Hindlimb muscle (tissue), 1 donor: ENCODE measurements at places on chromosomes 16 and 17. TPM values are rescaled to one million over a fixed set of nuclear protein-coding genes. Genes with fewer than 3 reads are reported as not detected.
A peak's percentile ranks its signal among the peaks of the same experiment; 100 is the strongest.

DNA sequence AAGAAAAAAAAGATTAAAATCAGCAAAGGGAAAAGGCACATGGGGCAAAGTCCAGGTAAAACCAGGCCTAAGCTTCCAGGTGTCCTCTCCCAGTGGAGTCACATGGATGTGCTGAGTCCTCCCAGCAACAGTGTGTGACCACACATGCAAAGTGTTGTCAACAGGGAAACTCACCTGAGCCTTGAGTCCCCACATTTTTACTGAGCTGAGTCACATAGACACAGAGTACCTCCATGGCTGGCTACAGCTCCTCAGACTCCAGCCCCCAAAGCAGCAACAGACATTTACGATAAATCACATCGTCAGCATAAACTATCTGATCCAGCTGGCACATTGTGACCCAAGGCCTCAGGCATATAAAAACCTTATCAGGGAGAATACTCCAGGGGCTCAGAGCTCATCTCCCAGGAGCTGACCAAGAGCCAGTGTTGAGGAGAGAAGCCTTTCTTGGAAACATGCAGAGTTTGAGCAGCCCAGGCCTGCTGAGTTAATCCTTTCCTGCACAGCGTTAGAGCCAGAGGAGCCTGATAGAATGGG is 20.5 kb downstream of the ERCC4 start:
- no peak for DNase-seq

The JMJD8 gene
- polyA plus RNA-seq, result 33.9 TPM

GRCh38 chr16:50152351-50152806 is 727 bp upstream of the TENT4B start:
- DNase-seq, result no peak

DNA sequence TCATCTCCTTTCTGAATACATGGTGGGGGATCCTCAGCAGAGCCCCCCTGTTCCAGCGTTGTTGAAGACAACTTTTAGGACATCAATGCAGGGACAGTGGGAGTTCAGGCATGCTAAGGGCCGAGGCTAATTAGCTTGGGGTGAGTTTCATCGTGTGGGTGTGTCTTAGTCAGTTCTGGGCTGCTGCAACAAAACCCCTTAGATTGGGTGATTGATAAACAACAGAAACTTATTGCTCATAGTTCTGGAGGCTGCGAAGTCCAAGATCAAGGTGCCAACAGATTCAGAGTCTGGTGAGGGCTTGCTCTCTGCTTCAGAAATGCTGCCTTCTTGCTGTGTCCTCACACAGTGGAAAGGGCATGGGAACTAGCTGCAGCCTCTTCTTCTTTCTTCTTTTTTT is 214.0 kb downstream of the NTN1 start:
- DNase-seq, result no peak

The SRL gene
- 671 TPM for polyA plus RNA-seq

DNA sequence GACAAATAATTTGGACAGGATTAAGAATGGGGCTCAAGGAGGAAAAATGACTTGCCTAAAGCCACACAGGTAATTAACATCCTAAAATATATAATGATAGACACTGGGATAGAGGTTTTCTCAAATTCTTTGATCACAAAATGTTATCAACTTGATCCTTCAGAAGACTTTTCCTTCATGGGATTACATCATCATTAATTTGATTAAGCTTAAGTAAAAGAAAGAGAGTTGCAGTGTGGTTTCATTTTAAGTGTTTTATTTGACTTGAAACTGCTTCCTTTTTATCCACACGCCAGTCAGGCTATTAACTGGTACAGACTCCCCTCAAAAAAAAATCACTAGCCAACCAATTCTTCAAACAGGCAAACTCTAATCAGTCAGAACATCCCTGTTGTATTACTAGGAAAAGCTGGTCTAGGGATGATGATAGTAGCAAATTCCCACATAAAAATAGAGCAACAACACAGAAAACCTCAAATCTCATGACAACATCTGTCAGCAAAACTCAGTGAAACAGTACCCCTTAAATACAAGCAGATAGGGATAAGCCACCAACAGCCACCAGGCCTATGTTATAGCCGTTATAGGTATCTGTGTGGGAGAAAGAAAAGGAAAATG is 32.5 kb downstream of the AKAP10 start:
- no peak for DNase-seq

The WFDC1 gene
- polyA plus RNA-seq, result 1.1 TPM

DNA sequence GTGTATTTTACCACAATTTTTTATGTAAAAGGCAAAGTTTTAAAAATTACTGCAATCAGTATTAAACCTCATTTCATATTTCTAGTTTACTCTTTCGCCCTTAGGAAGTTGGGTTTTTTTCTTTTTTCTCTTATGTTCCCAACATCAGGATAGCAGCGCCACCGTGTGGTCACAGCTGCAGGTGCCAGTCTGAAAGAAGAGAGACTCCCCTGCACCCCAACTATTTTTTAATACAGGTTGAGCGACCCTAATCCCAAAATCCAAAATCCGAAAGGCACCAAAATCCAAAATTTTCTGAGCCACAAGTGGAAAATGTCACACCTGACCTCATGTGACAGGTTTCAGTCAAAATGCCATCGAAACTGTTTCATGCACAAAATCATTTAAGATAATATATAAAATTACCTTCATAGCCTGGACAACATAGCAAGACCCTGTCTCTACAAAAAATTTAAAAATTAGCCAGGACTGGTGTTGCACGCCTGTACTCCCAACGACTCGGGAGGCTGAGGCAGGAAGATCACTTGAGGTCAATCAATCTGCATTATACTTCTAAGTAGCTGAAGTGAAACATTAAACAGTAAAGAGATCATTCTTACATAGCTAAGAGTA is 21.8 kb upstream of the ASGR2 start:
- peak; percentile 71 for DNase-seq

The KRTAP4-3 gene
- polyA plus RNA-seq, result not detected

GRCh38 chr17:50129728-50130558 is at the start of gene SAMD14:
SAMD14 (minus strand) TSS chr17:50130160; CDS start chr17:50124959, 5,201 bp downstream.
- no peak for DNase-seq

- DNase-seq, result no peak
These were observed 22.9 kb downstream of the CHCT1 start for GRCh38 chr17:60445144-60445543.

The DDX28 gene
- 4.9 TPM for polyA plus RNA-seq

- no peak for DNase-seq
These were observed 88.2 kb downstream of the CHD9 start for GRCh38 chr16:53142823-53143568.

The CD7 gene
- polyA plus RNA-seq, result 0.45 TPM

The TAC4 gene
- polyA plus RNA-seq, result 1.6 TPM

- no peak for DNase-seq
These were observed 29.5 kb upstream of the GSE1 start for GRCh38 chr16:85583491-85584181.

GRCh38 chr17:42653179-42654124 is 5.6 kb upstream of the TUBG2 start:
- peak; percentile 85 for DNase-seq

- DNase-seq, result no peak
These were observed 1.3 kb downstream of the TBCD start for GRCh38 chr17:82753201-82753464.
